NCI-H187 treated with DMSO at 0.1 percent for 48 hours (cell line): ENCODE measurements at places on chromosomes 7 and 10.

GRCh38 chr10:3806603-3807002, 21.6 kb upstream of the KLF6 start:
- DNase-seq: no peak

DNA sequence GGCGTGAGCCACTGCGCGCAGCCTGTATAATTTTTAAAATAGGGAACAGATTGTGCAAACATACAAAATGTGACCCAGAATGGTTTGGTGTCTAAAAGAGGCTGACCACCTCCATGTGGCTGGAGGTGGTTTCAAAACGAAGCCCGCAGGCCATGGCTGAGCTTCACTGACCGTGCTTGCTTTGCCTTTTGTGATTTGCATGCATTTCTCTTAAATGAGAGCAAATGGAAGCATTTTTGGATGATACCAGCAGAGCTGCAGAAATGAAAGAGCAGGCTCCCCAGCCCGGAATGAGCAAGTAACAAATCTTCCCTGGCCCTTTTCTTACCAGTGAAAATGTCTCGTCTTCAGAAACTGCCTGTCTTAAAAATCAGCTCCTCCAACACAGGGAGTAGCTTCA, 239.9 kb downstream of the CAMK1D start:
- DNase-seq: no peak

- no peak for DNase-seq
Measured at GRCh38 chr7:22896917-22897316, 74.3 kb upstream of the TOMM7 start.

GRCh38 chr7:112362053-112362650, 88.1 kb upstream of the IFRD1 start:
- DNase-seq: peak; percentile 69

- DNase-seq: no peak
Measured at GRCh38 chr10:47339759-47340607, 8.2 kb upstream of the RBP3 start.

DNA sequence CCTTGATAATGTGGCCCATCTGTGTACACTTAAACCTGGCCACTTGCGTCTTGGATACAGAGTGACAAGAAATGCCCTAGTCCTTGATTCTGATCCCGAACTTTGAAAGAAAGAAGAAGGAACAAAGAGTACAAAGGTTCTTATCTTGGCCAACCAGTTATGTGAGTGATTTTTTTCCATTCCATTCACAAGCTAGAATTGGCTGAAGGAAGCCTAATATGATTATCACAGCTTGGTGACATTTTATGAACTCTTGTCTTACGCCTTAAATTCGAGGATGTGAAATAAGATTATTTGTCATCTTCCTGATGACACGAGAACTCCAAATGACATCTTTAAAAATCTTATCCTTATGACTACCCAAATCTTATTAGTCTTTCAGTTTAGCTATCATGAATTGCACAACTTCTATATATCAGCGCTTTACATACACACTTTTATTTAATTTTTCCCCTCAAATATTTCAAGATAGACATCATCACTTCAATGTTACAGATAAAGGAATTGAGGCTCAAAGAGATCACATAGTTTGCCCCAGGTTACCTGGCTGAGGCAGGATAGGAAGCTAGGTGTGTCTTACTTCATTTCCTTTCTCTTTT, 13.0 kb upstream of the SP4 start:
- no peak for DNase-seq

DNA sequence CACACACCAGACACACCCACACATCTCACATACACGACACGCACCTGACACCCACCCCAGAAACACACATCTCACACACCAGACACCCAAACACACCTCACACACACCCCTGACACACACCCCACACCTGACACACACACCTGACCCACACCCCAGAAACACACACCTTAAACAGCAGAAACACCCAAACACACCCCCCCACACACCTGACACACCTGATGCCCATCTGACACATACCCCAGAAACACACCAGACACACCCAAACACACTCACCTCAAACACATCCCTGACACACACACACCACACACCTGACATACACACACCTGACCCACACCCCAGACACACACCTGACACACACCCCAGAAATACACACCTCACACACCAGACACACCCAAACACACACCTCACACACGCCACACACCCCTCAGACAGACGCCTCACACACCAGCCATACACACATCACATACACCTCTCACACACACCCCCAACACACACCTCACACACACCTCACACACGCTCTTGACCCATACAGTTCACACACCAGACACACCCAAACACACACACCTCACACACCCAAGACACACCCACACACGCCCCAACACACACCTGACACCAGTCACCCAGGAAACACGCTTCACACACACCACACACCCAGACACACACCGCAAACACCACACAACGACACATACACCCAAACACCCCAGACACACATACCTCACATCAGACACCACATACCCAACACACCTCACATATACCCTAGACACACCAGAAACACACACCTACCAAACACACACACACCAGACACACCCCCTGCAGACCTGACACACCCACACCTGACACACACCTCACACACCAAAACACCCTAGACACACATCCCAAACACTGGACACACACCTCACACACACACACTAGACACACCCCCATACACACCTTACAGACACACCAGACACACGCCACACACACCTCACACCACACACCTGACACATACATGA, 1.7 kb upstream of the CALY start:
- DNase-seq: no peak

DNA sequence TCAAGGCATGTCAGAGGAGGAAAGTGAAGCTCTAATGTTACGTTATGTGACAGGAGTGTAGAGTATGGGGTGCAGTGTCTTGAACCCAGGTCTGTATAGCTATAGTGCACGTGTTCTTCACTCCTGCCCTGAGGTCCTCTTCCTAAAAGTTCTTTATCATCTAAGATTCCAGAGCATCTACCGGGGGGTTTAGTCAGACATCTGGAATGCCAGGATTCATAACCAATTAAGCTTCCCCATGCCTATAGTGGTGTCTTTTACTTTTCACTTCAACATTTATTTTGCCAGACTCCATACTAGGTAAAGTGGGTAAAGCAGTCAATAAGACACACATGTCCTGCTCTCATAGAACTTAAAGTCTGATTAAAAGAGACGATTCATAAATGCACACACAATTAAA, 22.4 kb downstream of the PPP1R3C start:
- no peak for DNase-seq

DNA sequence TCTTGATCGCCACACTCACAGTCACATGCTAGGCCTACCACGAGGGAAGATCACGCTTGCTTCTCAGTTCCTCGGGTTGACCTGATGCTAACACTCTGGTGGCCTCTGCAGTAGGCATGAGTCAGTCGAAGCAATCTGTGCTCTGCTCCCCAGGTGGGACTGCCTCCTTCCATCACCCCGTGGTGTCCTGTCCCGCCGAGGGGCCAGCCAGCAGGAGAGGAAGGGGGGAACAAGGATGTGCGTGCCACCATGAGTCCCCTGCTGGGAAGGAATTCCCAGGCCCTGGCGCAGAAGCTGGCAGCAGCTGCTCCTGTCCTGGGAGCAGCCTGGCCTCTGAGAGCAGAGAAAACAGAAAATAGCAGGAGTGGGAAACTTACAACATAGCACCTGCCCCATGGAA, 695.0 kb upstream of the NRP1 start:
- no peak for DNase-seq

DNA sequence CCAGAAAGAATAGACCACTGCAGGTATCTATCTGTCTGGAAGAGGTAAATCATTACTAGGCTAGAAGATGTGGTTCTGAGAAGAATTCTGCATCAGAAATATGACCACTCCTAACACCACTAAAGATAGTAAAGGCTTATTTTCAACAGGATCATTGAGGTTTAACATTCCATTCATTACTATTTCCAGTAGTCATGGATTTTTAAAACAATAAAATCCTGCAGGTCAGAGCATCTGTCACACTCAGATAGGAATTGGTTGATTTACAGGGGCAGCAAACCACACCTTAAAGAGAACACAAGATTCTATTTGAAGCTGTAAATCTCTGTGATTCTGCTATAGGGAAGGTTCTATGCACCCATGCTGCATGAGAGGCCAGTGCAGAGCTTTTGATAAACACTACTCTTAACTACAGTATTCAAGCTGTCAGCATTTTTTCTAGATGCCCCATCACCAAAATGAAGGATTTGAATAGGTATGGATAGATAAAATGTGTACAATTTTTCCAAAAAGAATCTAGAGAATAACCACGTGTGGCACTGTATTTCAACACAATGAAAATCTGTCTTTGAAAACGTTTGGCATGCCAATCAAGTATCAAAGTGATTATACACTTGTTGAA, 14.6 kb downstream of the LRRC17 start:
- DNase-seq: no peak

DNA sequence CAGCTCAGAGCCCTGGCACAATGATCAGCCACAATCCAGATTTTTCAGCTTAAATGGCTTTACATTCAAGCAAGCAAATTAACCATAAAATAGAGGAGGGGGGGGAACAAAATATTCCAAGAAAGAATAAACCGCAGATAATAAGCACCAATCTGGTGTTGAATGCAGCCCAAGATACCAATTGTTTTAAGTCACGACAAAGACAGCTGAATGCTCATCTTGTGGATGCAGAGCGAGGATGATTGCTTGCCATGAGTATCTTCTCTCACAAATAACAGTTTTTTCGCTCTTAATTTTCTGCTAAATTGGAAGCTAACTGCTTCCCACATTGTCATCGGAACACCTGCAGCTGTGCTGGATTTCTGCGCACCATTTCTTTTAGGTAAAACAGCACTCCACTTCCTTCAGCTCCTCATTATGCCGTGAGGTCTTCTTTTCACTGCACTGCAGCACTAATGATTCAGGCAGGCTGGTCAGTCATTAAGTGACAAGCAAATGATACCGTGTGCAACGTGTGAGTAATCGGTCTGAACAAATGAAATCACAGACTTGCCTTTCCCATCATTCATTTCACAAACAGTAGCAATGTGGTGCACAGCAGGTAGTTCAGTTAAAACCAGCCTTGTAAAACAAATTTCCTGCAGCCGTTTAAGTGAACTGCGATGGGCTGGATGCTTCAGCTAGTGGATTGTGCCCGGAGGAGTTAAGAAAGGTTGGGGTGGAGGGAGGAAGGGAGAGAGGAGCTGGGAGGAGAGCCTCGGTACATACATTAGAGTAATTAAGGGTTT, 106.4 kb upstream of the CDCA7L start:
- DNase-seq: no peak
